ENCODE measurements at places on chromosomes 2 and 18.

- no peak for DNase-seq
Measured at GRCh38 chr2:150047620-150048222, 439.7 kb downstream of the RND3 start.

GRCh38 chr2:58539973-58540372 lies 298.8 kb upstream of the FANCL start:
- DNase-seq: no peak

GRCh38 chr2:236840857-236841256 lies 244.8 kb upstream of the COPS8 start:
- no peak for DNase-seq

- peak; percentile 96 for DNase-seq
Measured at GRCh38 chr2:217147818-217148217, 288.0 kb upstream of the TNP1 start.

GRCh38 chr2:16330012-16330411 lies 335.6 kb downstream of the CYRIA start:
- no peak for DNase-seq

DNA sequence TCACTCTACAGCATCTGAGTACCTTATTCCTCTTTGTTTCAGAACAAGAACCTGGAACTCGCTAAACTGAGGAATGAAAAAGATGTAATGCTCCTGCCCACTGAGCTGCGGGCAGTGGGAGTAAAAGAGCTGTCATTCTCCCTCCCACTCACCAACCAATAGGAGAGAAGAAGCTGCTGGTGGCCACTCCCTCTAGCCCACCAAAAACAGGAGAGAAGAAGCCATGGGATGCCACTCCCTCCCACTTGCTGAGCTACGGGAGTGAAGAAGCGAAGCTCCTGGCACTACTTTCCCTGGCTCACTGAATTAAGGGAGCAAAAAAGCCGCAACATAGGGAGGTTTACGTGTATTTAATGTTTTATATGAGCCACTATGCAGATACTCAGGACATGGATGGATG lies 53.7 kb downstream of the RIT2 start:
- no peak for DNase-seq

GRCh38 chr2:111127351-111127750 lies 6.6 kb downstream of the BCL2L11 start:
- DNase-seq: no peak

GRCh38 chr2:237739101-237739500 lies 59.5 kb upstream of the RBM44 start:
- no peak for DNase-seq

- DNase-seq: peak; percentile 28
Measured at GRCh38 chr2:238106698-238107524, 6.8 kb downstream of the ESPNL start.

DNA sequence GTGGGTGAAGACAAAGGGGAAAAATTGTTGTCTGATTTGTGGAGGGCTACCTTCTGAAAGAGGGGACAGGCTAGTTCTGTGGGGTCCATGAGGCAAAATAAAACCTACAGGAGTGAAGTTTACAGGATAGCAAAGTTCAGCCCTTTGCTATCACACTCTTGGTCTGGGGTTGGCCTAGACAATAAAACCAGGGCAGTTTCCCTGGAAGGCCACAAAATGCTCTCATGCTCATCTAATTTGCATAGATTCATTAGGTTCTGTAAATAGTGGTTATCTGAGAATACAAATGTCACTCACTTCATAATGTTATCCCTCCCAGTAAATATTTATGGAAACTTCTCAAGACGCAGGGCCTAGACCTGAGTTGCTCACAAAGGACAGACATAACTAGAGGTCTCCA lies 63.6 kb downstream of the INSIG2 start:
- no peak for DNase-seq

GRCh38 chr2:157813467-157813866 lies 62.7 kb downstream of the ACVR1 start:
- no peak for DNase-seq

- DNase-seq: no peak
Measured at GRCh38 chr2:70041663-70042062, 45.6 kb upstream of the PCBP1 start.

DNA sequence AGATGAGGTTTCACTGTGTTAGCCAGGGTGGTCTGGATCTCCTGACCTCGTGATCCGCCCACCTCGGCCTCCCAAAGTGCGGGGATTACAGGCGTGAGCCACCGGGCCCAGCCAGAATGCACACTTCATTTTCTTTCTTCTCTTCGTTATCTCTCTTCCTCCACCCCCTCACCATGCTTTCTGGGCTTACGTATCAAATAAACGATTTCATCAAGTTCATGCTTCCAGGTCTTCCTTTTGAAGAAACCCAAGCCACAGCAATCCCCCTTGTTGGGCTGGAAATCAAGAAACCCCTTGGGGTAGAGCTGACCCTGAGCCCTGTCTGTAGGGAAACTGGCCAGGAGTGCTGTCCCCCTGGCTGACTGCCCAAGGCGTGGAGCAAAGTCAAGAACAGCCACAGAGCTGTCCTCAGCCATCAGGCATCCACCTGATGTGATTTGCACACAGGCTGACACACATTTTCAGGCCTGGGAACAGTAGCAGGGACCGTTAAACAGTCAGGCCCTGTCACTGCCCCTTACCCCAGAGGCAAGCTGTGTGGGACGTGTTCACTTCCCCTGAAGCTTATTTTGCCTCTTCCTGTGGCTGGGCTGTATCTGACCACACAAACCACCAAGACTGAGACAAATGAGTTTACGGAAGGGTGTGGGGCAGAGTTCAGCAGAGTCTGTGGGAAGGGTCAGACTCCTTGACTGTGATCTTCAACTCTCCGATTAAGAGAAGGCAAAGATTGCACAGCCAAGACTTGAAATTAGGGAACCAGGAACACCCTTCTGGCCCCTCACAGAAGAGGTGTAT lies 15.1 kb upstream of the NMUR1 start:
- peak; percentile 27 for DNase-seq

GRCh38 chr2:84894131-84894586 lies 11.3 kb upstream of the TMSB10 start:
- peak; percentile 98 for DNase-seq

DNA sequence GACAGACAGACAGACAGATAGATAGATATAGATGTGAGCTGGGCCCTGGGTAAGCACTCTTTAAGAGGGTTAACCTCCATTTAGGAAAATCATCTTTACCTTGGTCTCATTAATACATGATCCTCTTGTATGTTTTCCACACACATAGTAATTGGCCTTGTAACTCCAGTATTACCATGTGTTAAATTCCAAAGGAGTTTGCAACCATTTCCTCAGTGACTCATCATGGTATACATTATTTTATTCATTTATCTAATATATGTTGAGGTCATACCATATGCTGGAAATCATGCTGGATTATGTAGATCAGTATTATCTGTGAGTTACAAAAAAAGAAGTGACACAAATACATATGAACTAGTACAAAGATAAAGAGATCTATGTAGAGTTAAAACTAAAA lies 504.3 kb downstream of the DCC start:
- no peak for DNase-seq

DNA sequence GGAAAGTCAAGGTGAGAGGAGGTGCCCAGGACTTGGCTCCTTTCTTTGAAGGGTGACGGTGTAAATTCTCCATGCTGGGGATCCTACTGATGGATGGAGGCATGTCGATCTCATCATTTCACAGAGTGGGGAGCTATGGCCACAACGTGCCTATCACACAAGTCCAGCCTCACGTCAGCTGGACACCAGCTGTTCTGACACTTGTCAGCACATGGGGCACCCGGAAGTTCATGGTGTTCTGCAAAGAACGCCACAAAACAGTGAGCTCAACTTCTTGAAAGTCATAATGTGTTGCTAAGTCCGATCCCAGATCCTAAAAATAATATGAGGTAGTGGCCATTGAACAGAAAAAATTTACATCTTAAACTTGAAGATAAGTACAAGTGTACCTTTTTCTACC lies 12.3 kb downstream of the PAX8 start:
- no peak for DNase-seq

- DNase-seq: no peak
Measured at GRCh38 chr2:149192427-149192826, 138.0 kb upstream of the LYPD6 start.

GRCh38 chr2:157497638-157498314 lies 53.9 kb upstream of the CYTIP start:
- DNase-seq: peak; percentile 82

DNA sequence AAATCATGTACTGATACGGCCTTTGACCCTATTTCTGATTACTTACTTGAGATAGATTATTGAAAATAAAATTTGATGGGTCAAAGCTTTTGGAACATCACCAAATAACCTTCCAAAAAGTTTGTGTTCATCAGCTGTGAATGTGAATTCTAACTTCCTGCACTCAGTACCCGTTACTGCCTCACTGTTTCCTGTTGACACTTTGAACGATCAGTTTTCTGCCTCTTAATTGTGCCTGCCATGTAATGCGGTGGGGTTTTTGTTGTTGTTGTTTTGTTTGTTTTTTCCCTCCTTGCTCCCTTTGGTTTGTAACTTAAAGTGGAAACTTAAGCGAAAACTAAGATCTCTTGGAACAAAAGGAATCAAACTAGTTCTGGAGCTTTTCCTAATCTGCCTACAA lies 18.9 kb downstream of the ATG16L1 start:
- no peak for DNase-seq

DNA sequence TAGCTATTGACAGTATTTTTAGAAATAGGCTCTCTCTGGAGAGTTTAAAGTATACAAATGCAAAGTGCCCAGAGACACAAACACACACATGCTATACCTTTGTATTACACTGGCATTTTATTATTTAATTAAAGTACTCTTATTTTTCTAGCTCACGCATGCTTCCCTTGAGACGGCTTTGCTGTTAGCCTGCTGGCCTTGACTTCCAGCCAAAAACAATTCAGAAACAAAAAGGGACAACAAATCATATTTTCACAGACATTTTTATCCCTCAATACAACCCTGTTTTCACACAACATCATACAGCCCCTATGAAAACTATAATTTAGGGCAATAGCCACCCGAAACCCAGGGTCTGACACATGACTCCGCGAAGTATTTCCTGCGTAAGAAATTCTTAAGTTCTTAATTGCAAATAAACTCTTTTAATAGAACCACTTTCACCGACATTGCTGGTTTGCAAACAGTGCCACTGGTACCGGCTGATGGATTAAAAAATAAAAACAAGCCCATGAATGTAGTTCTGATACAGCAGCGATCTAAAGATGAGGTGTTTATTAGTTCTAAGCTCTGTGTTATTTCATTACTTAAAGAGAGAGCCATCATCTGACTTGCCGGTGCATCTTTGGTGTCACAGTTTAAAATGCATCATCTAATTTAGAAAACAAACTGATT lies 185.1 kb downstream of the TCF4 start:
- DNase-seq: no peak

DNA sequence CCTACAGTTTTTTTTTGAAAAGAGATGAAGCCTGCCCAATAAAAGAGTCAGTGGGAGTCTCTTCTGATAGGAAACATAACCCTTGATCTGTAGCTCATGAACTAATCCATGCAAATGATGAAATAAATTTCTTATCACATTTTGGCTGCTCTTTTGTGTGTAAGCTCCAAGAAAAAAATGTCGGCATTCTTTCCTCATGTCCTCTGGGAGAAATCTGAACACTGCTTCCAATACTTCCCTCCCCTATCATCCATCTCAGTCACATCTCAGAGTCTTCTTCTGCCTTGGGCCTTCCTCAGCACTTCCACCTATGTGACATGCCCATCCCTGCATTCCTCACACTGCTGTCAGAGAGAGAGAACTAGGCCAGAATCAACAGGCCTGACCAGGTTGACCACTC lies 395.7 kb upstream of the ST6GAL2 start:
- no peak for DNase-seq

GRCh38 chr2:224410946-224411561 lies 9.1 kb upstream of the FAM124B start:
- no peak for DNase-seq

DNA sequence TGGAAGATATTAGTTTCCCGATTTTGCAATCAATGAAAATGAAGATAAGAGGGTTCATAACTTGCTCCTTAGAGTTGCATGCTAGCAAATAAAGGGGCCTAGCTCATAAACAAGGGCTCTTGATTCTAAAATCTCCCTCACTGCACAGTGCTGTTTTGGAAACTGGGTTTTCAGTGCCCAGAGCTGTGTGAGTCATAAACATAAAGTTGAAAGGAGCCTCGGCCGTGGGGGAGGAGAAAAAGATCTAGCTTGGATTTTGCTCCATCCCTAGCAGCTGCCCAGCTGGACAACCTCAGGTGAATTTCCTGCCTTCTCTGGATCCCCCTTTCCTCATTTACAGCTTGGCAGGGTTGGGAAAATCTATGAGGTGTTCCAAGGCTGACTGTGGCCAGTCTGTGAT lies 42.5 kb downstream of the LYPD1 start:
- no peak for DNase-seq

- DNase-seq: no peak
Measured at GRCh38 chr2:106142683-106143082, 51.4 kb downstream of the UXS1 start.

- DNase-seq: peak; percentile 14
Measured at GRCh38 chr2:142218471-142218870, 87.7 kb upstream of the LRP1B start.

DNA sequence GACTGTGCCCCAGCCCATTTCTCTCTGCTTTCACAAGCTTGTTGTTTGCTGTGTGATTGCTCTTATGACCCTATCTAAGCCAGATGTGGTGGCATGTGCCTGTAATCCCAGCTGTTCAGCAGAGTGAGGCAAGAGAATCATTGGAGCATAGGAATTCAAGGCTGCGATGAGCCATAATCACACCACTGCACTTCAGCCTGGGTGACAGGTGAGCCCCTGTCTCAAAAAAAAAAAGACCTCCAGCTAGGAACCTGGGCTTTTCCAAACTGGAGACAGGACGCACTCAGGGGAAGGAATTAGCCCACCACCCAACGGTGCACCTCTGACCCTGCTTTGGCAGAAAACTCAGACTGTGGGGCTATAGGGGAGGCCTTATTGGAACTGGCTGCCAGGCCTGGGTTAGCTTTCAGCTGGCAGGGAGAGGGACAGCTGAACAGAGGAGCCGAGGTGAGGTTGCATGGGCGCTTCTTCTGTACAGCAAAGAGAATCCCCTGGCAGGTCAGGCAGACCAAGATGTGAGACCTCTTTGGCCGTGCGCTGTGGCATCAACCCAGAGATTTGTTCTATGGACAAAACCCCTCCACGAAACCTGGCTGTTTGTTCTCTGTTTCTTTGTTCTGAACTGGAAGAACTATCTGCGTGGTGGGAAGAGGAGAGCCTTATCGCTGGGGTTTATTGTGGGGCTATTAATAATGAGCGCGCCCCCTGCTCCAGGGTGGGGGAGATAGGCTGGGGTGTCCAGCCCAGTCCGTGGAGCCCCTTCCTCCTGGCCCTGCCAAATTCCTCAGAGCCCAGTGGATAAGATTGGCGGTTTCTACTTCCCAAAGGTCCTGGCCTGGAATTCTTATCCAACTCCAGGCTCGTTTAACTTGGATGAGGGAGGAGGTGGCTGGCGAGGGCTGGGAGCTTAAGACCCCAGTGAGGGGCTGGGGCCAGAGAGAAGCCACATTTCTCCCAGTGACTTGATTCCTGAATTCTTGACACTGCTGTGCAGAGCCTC lies 38.8 kb upstream of the SMAD7 start:
- no peak for DNase-seq

GRCh38 chr2:72694715-72695496 lies 130.9 kb downstream of the EXOC6B start:
- DNase-seq: peak; percentile 19

- DNase-seq: no peak
Measured at GRCh38 chr2:140308706-140309105, 1528.5 kb upstream of the NXPH2 start.

Data from trophoblast cell (in vitro differentiated cells and primary cell).